ENCODE measurements at places on chromosomes 7 and 10.

GRCh38 chr7:158013085-158013668 lies 574.4 kb downstream of the PTPRN2 start:
- no peak for DNase-seq

- no peak for DNase-seq
Observed at GRCh38 chr10:73771722-73772280, 10.0 kb upstream of the CHCHD1 start.

GRCh38 chr10:103766751-103767505 lies 88.4 kb downstream of the SH3PXD2A start:
- no peak for DNase-seq

DNA sequence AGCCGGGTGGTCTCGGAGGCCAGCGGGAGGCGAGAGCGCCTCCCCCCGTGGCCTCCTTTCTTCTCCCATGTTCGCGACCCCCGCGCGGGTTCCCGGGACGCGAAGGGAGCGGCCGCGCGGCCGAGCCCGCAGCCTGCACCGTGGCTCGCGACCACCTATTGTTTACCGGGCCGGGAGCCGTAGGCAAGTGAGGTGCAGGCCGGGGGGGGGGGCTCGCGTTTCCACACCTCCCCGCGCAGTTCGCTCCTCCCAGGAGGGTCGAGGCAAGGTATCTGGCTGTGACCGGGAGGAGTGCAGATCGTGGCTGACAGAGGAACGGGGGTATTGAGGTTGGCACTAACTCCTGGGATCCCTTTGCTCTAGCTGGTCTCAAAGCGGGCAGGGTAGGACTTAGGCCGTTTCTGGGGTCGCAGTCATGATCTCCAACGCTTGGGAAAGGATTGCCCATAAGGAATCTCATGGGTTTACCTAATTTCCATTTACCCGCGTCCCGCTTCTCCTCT lies 734 bp downstream of the PTPN12 start:
- no peak for DNase-seq

DNA sequence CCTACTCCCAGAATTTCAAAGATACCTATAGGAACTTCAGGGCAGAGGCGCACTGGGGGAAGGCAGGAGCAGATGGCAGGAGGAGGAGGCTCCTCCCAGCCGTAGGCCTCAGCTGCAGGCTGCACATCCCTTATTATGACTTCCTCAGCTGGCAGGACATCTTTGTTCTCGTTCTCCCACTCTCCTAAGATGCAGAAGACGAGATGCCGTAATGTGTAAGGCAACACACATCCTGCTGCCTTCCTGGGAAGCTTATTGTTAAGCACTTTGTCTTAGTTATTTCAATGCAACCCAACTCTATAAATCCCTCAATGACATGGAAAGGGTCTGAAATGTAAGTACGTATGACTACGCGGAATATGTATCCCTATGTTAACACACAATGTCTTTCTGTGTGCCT lies 599.8 kb upstream of the MGMT start:
- no peak for DNase-seq

GRCh38 chr10:114043532-114044246 lies at the start of gene ADRB1:
Gene ADRB1, plus strand, starts transcription at chr10:114043866. Its CDS starts 267 bp downstream, at chr10:114044133.
- no peak for DNase-seq

DNA sequence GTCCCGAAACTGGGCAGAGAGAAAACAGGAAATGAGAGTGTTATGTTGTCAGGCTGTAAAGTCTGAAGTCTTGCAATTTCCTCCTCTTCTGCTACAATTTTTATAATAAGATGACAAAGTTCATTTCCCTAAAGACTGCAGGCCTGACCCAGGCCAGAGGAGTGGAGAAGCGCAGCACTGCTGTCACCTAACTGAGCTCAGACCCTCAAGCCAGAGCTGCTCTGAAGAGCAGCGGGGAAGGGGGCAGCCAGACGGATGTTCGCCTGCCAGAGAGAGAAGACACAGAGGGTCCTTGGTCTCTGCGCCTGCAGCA lies 12.6 kb upstream of the AOAH start:
- DNase-seq, result no peak

Measured in retinal pigment epithelial cell (primary cell).